ENCODE measurements at places on chromosomes 16 and 17. TPM values are rescaled to one million over a fixed set of nuclear protein-coding genes. Genes with fewer than 3 reads are reported as not detected.

DNA sequence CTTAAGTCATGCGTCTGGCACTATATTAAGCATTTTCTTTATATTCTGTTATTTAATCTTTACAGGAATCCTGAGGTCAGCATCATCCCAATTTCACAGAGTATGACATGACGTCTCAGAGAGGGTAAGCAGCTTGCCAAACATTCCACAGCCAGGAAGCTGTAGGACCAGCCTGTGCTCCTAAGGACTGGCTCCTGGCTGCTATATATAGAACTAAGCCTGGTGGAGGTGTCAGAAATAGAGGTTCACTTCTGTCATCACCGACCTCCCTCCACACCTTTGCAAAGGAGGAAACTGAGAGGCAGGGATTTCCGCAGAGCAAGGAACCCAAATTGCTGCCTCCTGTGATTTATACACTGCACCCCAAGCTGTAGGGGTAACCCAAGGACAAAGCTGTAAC lies 37.9 kb upstream of the NDRG4 start:
- DNase-seq: no peak

TP53TG3B gene
- total RNA-seq: not detected

MSLN gene
- 7.6 TPM for total RNA-seq

DNA sequence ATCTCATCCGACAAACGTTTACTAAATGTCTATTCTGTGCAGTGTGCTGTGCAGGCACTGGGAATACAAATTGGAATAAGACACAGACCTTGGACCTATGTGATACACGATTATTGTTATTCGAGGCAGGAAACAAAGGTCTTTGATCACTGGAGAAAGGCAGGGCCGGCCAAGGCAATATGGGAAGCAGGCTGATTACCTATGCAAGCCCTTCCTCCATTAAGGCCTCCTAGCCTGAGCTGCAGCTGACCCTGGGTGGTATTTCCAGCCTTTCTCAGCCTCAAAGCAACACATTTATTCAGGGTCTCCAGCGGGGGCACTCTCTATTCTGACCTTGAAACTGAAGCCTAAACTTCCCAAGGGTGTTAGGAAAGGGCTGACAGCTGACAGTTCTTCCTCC lies 13.4 kb downstream of the ST6GALNAC1 start:
- no peak for DNase-seq

DNA sequence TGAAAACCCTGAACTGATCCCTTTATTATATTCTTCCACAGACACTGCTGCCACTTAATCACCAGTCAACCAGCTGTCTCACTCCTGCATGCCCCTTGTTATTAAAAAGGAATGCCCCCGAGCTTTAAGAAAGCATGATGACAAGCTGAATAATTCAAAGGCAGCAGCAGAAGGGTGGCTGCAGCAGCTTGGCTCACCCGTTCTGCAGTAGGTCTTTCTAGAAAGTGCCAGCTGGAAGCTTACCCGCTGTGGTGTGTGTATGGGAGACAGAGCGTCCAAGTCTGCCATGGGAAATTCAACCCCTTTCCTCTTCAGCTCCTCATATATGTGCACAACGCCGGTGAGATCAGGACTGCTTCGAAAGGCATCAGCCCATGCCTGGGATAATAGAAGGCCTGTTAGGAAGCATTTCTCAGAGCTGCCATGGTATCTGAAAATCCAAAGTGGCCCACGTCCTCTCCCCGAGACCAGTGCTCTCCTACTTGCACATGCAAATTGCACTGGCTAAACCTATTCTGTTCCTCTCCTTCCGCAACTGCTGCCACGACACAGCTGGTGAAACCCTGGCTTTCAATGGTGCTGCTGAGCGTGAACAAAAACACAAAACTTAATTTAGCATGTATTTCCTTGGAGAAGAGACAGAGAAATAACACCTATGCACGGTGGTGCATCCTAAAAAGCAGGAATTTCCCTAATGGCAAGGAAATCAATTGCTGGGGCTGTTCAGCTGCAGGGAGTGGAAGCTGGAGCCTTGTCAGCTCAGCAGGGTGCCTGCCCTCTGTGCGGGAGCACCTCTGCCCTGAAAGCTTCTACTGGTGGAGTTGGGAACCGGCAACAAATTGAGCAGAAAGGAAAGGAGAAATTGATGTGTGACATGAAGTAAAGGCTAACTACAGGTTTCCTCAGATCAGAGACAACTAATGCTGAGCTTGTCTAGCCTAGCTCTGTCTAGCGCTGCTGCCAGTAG lies 47.9 kb upstream of the SREBF1 start:
- no peak for DNase-seq

GRCh38 chr17:39745335-39746144 lies 7.8 kb downstream of the GRB7 start:
- no peak for DNase-seq

Measured in A172 (cell line).